Stimulated activated CD8-positive, alpha-beta memory T cell treated with anti-CD3 and anti-CD28 coated beads, Interleukin-4, amount 100 ng/mL, for 4 hours (primary cell): ENCODE measurements at places on chromosomes 2 and 18.

GRCh38 chr2:205708231-205708631 is 25.9 kb downstream of the NRP2 start:
- DNase-seq: no peak

- DNase-seq: no peak
These were observed 29.2 kb upstream of the STK17B start for GRCh38 chr2:196200557-196200956.

- DNase-seq: no peak
These were observed 93.8 kb upstream of the PHLPP1 start for GRCh38 chr18:62621546-62621945.

DNA sequence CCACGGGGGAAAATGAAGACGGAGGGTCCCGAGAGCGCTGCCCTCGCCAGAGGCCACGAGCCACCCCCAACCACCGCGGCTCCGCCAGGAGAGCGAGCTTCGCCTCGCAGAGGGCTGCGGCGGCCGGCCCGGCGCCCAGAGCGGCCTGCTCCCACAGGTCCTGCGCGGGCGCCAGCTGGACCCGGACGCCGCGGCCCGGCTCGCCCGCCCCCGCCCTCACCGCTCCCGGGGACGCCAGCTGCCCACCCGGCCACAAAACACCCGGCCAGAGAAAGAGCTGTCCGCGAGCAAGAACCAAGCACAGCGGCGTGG is 709 bp downstream of the PTPN2 start:
- no peak for DNase-seq

- DNase-seq: no peak
These were observed 24.2 kb downstream of the TNS1 start for GRCh38 chr2:217978536-217979150.

GRCh38 chr2:126704434-126705160 is 48.6 kb downstream of the GYPC start:
- no peak for DNase-seq
